ENCODE measurements at places on chromosomes 2 and 18. TPM values are rescaled to one million over a fixed set of nuclear protein-coding genes. Genes with fewer than 3 reads are reported as not detected.

DNA sequence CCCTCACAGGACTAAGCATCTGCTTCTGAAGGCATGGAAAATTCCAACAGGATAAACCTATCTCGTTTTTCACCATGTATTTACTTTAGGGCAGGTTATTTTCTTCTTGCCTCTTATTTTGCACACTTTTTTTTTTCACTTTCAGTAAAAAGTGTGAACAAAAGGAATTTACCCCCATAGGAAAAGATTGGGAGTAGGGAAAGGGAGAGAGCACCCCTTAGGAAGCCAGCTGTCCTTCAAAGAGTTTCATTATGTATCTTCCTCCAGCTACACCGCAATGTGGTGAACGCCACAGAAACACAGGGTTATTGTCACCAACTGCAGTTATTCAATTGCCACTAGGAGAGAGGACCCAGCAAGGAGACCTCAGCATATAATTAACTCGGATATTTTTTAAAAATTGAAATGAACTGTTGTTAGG lies 286.2 kb upstream of the VRK2 start:
- no peaks in the 10 kb centered on the region for H3K36me3 ChIP-seq
- H3K4me3 ChIP-seq, result peak overlapping the region; percentile 44
- no peaks in the 10 kb centered on the region for H3K27me3 ChIP-seq
- H3K27ac ChIP-seq, result no peak overlapping the region
- H3K4me1 ChIP-seq, result peaks cover 8% of the 10 kb centered on the region

- no peaks in the 10 kb centered on the region for H3K27me3 ChIP-seq
- H3K4me3 ChIP-seq, result no peak overlapping the region
- no peak for DNase-seq
- no peaks in the 10 kb centered on the region for H3K36me3 ChIP-seq
- peaks cover 21% of the 10 kb centered on the region for H3K4me1 ChIP-seq
Observed at GRCh38 chr18:44654573-44654972, 26.1 kb upstream of the SETBP1 start.

DNA sequence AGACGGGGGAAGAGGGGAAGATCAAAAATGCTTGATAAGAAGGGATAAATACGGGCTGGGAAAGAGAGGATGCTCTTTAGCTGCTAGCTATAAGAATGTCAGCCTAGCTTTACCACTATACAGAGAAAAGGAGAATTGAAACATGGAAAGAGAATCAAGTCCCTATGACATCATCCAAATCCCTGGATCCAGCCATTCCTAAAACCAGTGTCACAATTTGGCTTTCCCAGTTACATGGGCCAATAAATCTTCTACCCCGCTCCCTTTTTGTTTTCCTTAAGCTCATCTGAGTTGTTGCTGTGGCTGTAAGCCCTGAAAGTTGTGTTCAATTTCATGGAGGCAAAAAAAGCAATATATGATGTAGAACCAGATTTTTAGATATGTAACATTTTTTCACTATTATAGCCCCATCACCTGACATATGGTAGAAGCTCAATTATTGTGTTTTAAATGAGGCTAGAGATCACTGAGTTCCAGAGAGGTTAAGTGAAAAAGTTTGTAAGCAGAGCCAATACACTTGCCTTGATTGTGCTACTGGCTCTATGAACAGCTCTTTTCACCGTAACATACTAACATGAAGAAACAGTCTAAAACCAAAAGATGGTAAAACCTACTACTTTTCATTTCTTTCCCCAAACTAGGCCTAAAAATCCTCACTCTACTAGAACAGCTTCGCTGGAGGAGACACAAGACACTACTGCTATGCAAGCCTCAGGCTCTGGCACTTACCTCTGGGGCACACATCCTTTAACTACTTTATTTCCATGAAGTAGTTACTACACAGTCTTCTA lies 4.3 kb downstream of the HNRNPLL start:
- peaks cover 56% of the 10 kb centered on the region for H3K4me1 ChIP-seq
- no peaks in the 10 kb centered on the region for H3K27me3 ChIP-seq
- peak overlapping the region; percentile 20 for H3K27ac ChIP-seq
- no peak for DNase-seq
- H3K36me3 ChIP-seq, result no peaks in the 10 kb centered on the region
- no peak overlapping the region for H3K4me3 ChIP-seq

DNA sequence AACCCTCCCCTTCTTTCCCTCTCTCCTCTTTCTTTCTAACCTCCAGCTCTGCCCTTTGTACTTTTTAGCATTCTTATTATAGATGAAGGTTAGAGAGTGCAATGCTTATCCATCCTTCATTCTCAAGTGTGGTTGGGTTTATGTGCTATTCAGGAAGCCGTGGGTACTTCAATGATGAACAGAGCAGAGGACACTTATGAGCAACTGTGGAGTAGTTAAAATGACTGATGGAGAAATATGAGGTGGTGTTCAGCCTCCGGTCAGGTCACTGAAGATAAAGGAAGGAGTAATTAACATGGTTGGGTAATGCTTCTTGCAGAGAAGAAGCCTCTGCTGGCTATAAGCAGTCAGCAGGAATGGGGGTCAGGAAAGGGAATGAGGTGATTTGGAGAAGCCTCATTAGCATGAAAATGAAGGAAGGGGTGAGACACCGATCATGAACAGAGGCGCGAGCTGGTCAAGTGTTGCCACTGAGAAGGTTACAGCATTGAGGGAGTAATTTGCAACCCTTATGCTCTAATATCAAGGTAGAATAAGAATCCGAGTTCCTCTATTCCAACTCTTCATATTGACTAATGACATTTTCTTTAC lies 174.7 kb downstream of the LPIN1 start:
- no peak overlapping the region for H3K27ac ChIP-seq
- no peaks in the 10 kb centered on the region for H3K4me1 ChIP-seq
- H3K4me3 ChIP-seq, result no peak overlapping the region
- H3K36me3 ChIP-seq, result no peaks in the 10 kb centered on the region

GRCh38 chr18:35641916-35642315 lies 60.4 kb downstream of the GALNT1 start:
- no peak overlapping the region for H3K4me3 ChIP-seq
- no peak for DNase-seq
- no peaks in the 10 kb centered on the region for H3K27me3 ChIP-seq
- no peaks in the 10 kb centered on the region for H3K4me1 ChIP-seq

GRCh38 chr2:239561446-239562001 lies 160.7 kb upstream of the HDAC4 start:
- H3K4me1 ChIP-seq, result no peaks in the 10 kb centered on the region
- no peak overlapping the region for H3K4me3 ChIP-seq
- peaks cover 4% of the 10 kb centered on the region for H3K27me3 ChIP-seq
- DNase-seq, result no peak
- H3K27ac ChIP-seq, result no peak overlapping the region

GRCh38 chr18:45328296-45328695 lies 287.0 kb upstream of the SLC14A2 start:
- no peak for DNase-seq
- H3K4me3 ChIP-seq, result no peak overlapping the region
- no peaks in the 10 kb centered on the region for H3K27me3 ChIP-seq
- H3K36me3 ChIP-seq, result no peaks in the 10 kb centered on the region

GRCh38 chr2:37037771-37038170 lies 46.4 kb downstream of the HEATR5B start:
- no peaks in the 10 kb centered on the region for H3K4me1 ChIP-seq
- H3K27ac ChIP-seq, result no peak overlapping the region
- peaks cover 94% of the 10 kb centered on the region for H3K36me3 ChIP-seq
- DNase-seq, result no peak
- no peak overlapping the region for H3K4me3 ChIP-seq

DNA sequence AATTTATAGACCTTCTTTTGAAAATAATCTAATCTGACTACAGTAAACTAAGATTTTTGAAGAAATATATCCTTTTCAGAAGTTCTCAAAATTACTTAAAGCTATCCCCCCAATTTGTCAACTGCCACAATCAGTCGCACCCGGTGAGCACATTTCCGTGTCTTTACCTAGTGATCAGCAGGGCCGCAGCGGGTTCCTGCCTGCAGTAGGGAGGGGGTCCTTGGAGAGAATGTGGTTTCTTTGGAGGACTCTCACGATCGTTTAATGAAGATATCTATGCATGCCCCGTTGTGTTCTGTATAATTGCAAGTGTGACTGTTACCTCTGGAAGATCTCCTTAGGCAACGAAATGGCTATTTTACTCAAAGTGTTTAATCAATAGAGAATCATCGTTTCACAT lies 251.9 kb upstream of the RAB12 start:
- DNase-seq, result no peak
- no peak overlapping the region for H3K27ac ChIP-seq
- no peaks in the 10 kb centered on the region for H3K27me3 ChIP-seq
- no peaks in the 10 kb centered on the region for H3K4me1 ChIP-seq

GRCh38 chr2:231411237-231411636 lies 15.7 kb downstream of the B3GNT7 start:
- no peak overlapping the region for H3K4me3 ChIP-seq
- H3K27ac ChIP-seq, result no peak overlapping the region
- DNase-seq, result no peak
- H3K4me1 ChIP-seq, result no peaks in the 10 kb centered on the region
- H3K36me3 ChIP-seq, result no peaks in the 10 kb centered on the region
- peaks cover 5% of the 10 kb centered on the region for H3K27me3 ChIP-seq

GRCh38 chr2:28543316-28544035 lies 47.6 kb downstream of the PLB1 start:
- no peaks in the 10 kb centered on the region for H3K27me3 ChIP-seq
- no peak for DNase-seq
- peaks cover 16% of the 10 kb centered on the region for H3K4me1 ChIP-seq
- no peaks in the 10 kb centered on the region for H3K36me3 ChIP-seq
- no peak overlapping the region for H3K27ac ChIP-seq
- no peak overlapping the region for H3K4me3 ChIP-seq

DNA sequence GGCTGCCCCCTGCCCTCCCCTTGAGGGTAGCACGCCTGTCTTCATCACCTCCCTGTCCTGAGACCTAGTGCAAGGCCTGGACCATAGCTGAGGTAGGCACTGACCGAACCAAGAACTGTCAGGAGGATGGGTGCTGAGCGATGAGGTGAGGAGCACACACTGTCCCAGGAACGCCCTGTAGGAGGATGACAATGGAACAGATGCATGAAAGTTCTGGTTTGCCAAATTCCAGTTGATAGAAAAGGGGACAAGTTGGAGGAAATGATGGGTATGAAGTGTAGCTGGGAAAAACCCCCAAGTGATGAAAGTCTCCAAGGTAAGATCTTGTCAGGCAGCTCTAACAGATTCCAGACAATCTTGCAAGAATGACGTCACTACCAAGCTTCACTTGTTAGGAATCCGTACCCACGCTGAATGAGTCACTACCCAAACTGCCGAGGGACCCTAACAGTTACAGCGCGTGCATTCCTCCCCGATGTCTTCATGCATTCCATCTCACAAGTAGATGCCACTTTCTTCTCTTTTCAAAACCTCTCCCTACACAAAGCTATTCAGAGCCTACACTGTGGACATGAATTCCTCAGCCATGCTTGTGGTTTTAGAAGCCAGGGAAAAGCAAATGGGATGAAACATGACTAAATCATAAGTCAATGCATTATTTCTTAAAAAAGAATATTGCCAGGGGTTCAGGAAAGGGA lies 27.6 kb downstream of the MRPL33 start:
- no peak overlapping the region for H3K4me3 ChIP-seq
- H3K27me3 ChIP-seq, result no peaks in the 10 kb centered on the region
- H3K27ac ChIP-seq, result peak overlapping the region; percentile 93

DNA sequence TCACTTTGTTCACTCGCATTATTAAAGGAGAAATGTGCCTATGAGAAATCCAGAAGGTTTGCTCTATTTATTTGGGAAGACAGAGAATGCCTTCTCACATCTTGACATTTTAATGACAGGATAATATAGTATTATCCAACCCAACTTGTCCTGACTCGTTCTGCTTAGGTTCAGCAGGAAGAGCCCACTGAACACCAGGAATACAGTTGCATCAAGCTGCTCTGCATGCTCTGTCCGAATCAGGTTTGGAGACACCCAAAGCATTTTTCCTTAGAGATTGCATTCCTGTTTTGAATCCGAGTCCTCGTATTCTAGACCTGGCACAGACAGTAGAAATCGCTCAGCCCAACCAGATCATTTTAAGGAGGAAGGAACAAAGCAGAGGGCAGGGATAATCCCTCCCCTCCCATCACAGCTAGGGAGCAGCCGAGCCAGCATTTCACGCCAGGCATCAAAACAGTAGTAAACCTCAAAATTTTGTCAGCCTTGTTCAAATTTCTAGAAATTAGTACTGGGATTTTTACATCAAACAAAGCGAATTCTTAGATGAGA lies 837.4 kb upstream of the ID2 start:
- H3K27ac ChIP-seq, result no peak overlapping the region
- no peaks in the 10 kb centered on the region for H3K36me3 ChIP-seq
- no peak overlapping the region for H3K4me3 ChIP-seq
- DNase-seq, result no peak
- H3K27me3 ChIP-seq, result peaks cover 3% of the 10 kb centered on the region
- no peaks in the 10 kb centered on the region for H3K4me1 ChIP-seq

GRCh38 chr18:10121028-10121427 lies 207.2 kb downstream of the VAPA start:
- H3K36me3 ChIP-seq, result no peaks in the 10 kb centered on the region
- no peak overlapping the region for H3K4me3 ChIP-seq
- no peak overlapping the region for H3K27ac ChIP-seq
- H3K4me1 ChIP-seq, result peaks cover 10% of the 10 kb centered on the region
- DNase-seq, result no peak
- no peaks in the 10 kb centered on the region for H3K27me3 ChIP-seq

GRCh38 chr2:3042601-3043585 lies 334.7 kb downstream of the EIPR1 start:
- no peak overlapping the region for H3K4me3 ChIP-seq
- H3K27me3 ChIP-seq, result peaks cover 4% of the 10 kb centered on the region
- no peak overlapping the region for H3K27ac ChIP-seq
- H3K36me3 ChIP-seq, result no peaks in the 10 kb centered on the region
- DNase-seq, result no peak

- no peaks in the 10 kb centered on the region for H3K36me3 ChIP-seq
- DNase-seq, result no peak
- no peaks in the 10 kb centered on the region for H3K27me3 ChIP-seq
- no peak overlapping the region for H3K4me3 ChIP-seq
Observed at GRCh38 chr2:66490588-66491001, 55.7 kb downstream of the MEIS1 start.

- H3K4me1 ChIP-seq, result no peaks in the 10 kb centered on the region
- H3K27me3 ChIP-seq, result no peaks in the 10 kb centered on the region
- H3K4me3 ChIP-seq, result no peak overlapping the region
- peaks cover 68% of the 10 kb centered on the region for H3K36me3 ChIP-seq
Observed at GRCh38 chr2:127769587-127769986, 41.4 kb downstream of the WDR33 start.

- H3K4me1 ChIP-seq, result no peaks in the 10 kb centered on the region
- DNase-seq, result no peak
- no peak overlapping the region for H3K27ac ChIP-seq
- no peaks in the 10 kb centered on the region for H3K36me3 ChIP-seq
- no peak overlapping the region for H3K4me3 ChIP-seq
- no peaks in the 10 kb centered on the region for H3K27me3 ChIP-seq
Observed at GRCh38 chr2:193818801-193819499, 1624.2 kb upstream of the TMEFF2 start.

- no peaks in the 10 kb centered on the region for H3K4me1 ChIP-seq
- H3K27me3 ChIP-seq, result no peaks in the 10 kb centered on the region
Observed at GRCh38 chr2:178404368-178404767, 46.6 kb downstream of the PRKRA start.

GRCh38 chr2:17299891-17300540 lies 218.2 kb downstream of the RAD51AP2 start:
- DNase-seq, result no peak
- H3K27me3 ChIP-seq, result no peaks in the 10 kb centered on the region
- H3K27ac ChIP-seq, result no peak overlapping the region
- no peaks in the 10 kb centered on the region for H3K4me1 ChIP-seq

FBLN7 gene
- 0.98 TPM for total RNA-seq

GALNT5 gene
- 0.33 TPM for total RNA-seq

LAMA1 gene
- total RNA-seq, result 0.04 TPM

FAM237A gene
- 1.4 TPM for total RNA-seq

PROC gene
- not detected for total RNA-seq

TIA1 gene
- total RNA-seq, result 44.4 TPM

RNMT gene
- 31.2 TPM for total RNA-seq

ITGB6 gene
- 0.96 TPM for total RNA-seq

POTEC gene
- total RNA-seq, result not detected

GMCL1 gene
- 4.7 TPM for total RNA-seq

RELCH gene
- total RNA-seq, result 24.8 TPM
